Hematopoietic multipotent progenitor cell treated with erythropoietin and hydrocortisone succinate and interleukin-3 and kit ligand, for 15 days (in vitro differentiated cells): ENCODE measurements at places on chromosomes 6 and 20.

DNA sequence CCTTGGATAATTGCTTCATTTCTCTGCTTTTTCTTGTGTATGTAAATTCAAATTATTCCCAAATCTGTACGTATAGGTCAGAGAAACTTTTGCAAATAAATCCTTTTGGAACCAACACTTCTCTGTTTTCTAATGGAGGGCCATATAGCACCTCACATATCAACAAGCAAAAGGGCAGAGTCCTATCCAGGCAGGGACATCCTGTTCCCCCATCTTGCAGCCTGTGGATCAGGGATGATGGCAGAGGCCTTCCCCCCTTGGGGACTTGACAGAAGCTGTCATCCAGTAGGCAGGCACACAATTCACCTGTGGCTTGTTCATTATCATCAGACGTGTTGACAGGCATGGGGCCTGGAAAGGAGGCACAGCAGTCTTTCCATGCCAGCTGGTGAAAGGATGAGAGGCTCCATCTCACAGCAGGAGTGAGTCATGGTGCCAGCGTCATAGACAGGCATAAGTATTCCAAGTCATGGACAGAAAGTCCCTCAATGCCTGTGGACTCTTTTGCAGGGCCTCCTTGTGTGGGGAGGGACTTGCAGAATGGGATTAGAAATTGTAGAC is 31.8 kb upstream of the PLEKHG1 start:
- DNase-seq, result no peak

DNA sequence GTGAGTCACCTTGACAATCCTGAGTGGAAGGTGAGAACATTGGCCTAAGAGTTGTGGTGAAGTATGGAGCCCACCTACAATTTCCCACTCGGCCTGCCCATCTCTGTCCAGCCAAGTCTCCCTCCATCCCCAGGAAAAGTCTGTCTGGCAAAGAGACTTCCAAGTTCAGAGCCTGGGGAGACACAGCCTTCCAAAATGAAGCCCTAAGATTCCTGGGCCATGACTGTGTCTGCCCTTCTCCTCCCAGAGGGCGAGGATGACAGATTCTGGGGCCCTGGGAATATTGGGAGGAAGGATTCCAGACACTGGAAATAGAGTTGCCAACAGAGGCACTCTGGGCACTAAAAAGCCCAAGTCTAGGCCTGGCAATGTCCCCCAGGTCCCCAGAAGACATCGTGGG is 176.8 kb downstream of the NFATC2 start:
- DNase-seq, result no peak

DNA sequence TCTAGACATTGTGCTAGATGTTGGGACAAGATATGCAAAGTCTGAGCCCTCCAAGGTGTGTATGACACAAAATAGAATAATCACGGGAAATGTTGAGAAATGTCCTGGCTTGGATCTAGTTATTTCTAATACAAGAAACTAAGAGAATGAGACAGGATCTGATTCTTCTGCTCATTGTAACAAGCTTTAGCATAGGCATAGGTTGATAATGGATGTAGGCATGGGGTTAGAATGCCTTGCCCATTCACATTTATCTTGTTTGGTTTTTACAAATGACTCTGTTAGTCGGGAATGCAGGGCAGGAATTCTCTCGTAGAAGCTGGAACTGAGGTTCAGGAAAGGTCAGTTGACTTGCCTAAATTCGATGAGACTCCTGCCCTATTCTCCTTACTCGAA is 1.5 kb upstream of the SLC26A8 start:
- no peak for DNase-seq

DNA sequence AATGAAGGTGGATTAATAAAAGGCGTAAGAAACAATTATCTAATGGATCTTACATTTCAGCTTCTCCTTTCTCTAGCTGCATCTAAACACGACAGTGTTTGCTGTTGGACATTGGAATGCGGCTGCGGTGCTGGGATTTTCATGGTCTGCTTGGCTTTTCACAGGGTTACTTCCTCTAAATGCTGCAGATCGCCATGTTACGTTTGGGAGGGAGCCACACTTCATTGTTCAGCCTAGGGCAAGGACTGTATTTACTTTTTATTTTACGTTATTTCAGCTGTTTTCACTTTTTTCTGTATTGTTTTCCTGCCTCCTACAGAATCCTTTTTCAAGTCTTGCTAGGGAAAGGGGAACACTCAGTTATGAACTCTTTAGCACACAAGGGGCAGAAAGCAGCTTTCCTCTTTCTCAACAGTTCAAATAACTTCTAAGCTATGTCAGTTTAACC is 97.9 kb upstream of the MTHFD1L start:
- DNase-seq, result no peak

GRCh38 chr6:54856129-54856528 is 9.6 kb downstream of the FAM83B start:
- no peak for DNase-seq

- DNase-seq, result peak; percentile 5
These were observed 546 bp downstream of the CRNKL1 start for GRCh38 chr20:20051767-20052073.

DNA sequence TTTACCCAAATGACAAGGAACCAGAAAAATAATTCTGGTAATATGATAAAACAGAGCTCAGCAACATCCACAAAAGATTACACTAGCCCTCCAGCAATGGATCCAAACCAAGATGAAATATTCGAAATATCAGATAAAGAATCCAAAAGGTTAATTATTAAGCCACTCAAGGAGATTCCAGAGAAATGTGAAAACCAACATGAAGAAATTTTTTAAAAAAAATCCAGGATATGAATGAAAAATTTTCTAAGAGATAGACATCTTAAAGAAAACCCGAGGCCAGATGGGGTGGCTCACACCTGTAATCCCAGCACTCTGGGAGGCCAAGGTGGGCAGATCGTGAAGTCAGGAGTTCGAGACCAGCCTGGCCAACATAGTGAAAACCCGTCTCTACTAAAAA is 124.4 kb downstream of the CDK19 start:
- no peak for DNase-seq

- no peak for DNase-seq
These were observed 864 bp upstream of the ARFGEF2 start for GRCh38 chr20:48920527-48921167.

DNA sequence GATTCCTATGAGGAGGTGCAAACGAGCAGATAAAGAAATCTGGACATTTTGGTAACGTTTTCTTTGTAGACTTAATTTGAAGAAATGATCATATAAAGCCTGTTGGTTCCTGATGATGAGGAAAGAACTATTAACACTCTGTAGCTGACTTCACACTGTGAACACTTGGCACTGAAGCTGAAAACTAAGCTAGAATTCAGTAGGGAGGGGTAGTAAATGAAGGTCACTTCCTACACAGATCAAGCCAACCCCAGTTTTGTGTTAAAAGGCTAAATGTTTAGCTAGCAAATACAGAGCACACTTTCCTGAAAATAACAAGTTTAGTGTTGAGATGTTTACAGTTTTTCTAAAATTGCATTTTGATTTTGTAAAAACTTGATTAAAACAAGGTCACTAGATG is 296.2 kb upstream of the PRDM1 start:
- DNase-seq, result no peak

- no peak for DNase-seq
These were observed 3.8 kb downstream of the ZNF335 start for GRCh38 chr20:45968081-45968671.

GRCh38 chr20:57428324-57429158 is 37.3 kb downstream of the RBM38 start:
- no peak for DNase-seq

GRCh38 chr6:170049641-170050561 is 241.0 kb downstream of the DLL1 start:
- DNase-seq, result no peak

DNA sequence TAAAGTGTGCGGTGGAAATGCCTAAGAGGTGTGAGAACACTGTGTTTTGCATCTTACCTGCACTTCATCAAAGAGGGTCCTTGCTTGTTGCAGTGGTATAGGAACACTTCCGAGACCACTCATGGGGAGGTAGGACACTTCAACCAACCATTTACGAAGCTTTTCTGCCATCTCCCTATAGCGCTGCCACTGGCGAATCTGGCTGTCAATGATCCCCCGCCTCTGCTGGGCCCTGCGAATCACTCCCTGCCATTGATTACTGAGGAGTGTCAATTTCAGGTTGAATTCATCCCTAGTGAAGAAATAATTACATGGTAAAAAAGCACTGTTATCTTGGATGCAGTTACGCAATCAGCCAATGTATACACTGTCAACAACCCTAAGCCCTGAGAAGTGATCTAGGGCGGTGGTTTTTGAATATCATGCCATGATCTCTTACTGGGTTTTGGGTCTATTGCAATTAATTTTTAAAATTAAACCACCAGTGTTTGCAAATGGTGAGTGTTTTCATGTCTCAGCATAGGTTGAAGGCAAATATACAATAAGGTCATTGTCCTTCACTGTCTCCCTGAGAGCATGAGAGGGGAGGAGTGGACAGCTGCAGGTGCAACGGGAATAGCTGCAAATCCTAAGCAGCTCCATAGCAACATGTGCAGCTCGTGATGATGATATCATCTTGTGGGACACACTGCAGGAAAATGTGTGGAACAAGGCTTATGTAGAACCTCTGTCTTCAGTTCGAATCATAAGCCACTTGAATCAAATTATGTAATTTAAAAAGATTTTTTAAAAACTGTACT is 400.6 kb downstream of the ESR1 start:
- DNase-seq, result no peak

DNA sequence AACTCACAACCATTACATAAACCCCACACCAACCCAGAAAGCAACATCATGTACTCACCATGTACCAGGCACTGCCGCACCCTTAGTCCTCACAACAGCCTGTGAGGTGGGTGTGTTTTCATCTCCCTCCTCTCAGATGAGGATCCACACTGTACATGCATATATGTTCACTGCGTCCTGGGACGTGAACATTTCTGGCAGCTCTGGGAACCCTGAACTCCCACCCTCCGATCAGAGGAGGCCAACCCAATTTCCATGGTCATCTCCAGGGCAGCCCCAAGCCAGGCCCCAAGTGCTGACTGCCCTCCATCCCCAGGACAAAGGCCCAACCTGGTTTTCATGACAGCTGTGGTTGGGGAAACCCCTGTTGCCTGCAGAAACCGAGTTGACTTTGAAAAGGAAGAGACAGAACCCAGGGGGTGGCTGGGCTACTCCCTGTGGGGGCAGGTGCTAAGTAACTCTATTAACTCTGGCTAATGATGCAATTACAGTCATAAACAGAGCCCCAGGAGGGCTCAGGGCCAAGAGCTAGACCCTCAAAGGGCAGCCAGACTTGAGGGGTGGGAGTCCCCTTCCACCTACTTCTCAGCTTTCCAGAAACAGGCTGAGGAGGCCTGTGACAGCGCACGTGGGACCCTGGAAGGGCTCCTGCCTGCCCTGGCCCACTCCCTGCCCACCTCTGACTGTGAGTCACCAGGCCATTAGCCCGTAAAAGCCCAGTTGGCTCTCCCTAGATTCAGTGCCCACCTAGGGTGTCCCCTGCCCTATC is 2.6 kb downstream of the TFEB start:
- DNase-seq, result no peak

DNA sequence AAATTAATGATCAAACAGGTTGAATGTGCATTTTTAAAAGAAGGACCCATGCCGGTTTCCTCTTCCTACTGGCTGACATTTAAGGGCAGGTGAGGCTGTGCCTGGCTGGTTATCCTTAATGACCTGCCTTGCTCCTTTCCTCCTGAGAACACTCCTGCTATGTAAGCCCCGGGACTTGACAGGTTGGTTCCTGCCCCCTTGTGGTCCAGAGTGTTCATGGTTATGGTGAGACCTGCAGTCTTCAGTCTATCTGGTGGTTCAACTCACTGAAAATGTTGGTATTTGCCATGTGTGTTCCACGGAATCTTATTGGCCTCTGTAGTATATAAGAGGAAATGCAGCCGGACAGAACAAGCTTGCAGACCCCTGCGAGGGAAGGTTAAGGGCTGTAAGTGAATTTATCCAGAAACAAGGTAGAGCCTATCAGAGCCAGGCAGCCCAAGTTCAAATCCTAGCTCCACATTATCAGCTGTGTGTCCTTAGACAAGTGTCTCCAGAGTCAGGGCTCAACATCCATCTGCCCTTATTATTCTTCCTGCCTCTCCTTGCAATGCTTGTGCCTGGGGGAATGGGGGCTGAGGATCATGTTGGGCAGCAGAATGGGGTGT is 5.2 kb upstream of the BPIFA3 start:
- no peak for DNase-seq

- no peak for DNase-seq
These were observed 107.8 kb downstream of the SYNE1 start for GRCh38 chr6:152529369-152529768.

DNA sequence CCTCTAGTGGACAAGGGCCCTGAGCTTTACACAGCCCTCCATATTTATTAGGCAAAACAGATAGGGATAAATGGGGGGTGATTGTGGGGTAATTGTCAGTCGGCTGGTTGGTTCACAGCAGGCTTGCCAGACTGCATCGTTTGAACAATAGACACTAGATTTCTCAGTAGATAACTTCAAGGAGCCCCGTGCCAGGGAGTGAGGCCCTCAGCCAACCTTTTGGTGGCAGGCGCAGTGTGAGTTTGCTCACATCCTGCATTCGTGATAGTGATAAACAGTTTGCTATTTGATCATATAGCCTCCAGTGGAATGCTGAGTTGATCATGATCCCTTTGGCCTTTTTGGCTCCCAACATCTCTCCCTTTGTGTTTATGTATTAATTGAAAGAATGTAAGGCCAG is 3.6 kb upstream of the ABHD12 start:
- DNase-seq, result no peak

GRCh38 chr20:62121776-62122653 is at the start of gene LSM14B:
TSS of gene LSM14B (plus strand) at chr20:62122475. CDS start at chr20:62122667, 192 bp downstream.
- peak; percentile 96 for DNase-seq

DNA sequence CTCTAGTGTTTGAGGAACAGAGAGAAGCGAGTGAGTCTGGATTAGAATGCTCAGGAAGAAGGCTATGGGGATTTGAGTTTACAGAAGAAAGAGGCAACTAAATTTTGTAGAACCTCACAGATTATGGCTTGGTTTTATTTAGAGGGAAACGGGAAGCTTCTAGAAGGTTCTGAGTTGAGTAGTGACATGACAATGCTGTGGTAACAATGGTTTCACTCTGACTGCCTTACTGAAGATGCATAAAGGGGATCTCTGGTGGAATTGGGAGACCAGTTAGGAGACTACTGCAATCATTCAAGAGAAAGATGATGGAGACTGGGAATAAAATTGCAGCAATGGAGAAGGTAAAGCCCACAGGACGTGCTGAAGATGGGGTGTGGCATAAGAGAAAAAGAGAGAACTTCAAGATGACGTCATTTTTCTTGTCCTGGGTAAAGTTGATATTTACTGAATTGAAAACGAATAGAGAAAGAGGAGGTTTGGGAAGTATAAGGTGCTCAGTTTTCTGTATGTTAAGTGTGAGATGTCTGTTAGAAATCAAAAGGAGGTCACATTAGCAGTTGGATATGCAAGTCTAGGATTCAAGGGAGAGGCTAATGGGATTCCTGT is 710.1 kb upstream of the NRSN1 start:
- DNase-seq, result no peak

DNA sequence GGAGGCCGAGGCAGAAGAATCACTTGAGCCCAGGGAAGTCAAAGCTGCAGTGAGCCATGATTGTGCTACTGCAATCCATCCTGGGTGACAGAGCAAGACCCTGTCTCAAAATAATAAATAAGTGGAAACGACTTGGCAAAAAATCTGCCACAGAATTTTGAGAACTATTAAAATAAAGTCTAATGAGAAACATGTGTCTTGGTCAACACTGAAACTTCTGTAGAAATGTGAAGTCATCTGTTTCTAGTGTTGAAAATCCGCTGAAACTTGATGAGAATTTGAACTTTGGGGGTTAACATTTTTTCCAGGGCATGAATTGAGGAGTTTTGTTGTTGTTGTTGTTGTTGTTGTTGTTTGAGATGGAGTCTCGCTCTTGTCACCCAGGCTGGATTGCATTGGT is 29.0 kb upstream of the BCLAF1 start:
- no peak for DNase-seq
